ENCODE measurements at places on chromosomes 11 and 22. TPM values are rescaled to one million over a fixed set of nuclear protein-coding genes. Genes with fewer than 3 reads are reported as not detected.

DNA sequence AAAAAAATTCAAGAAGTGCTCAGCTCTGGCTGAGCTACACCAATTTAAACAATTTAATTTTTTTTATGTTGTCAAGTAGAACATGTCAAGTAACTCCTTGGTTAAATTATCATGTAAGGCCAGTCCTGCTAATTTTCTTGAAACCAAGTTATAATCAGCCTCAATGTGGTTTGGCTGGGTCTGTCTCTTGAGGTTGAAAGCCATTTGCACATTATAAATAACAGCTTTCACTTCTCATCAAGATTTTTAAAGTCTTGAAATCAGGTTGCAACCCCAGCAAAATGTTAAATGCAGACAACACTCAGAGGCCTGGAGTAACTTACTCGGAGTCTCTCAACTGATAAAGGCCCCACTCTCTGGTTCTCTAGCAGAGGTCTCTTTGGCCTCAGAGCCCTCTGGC is 324.4 kb downstream of the BRD1 start:
- H3K27ac ChIP-seq, result no peak overlapping the region
- no peaks in the 10 kb centered on the region for H3K36me3 ChIP-seq
- no peak for DNase-seq
- H3K4me1 ChIP-seq, result no peaks in the 10 kb centered on the region
- H3K4me3 ChIP-seq, result no peak overlapping the region
- H3K27me3 ChIP-seq, result no peaks in the 10 kb centered on the region

The MTFP1 gene
- polyA plus RNA-seq, result 11.9 TPM

- H3K36me3 ChIP-seq, result no peaks in the 10 kb centered on the region
- H3K4me1 ChIP-seq, result no peaks in the 10 kb centered on the region
- no peaks in the 10 kb centered on the region for H3K27me3 ChIP-seq
- DNase-seq, result no peak
- no peak overlapping the region for H3K4me3 ChIP-seq
- no peak overlapping the region for H3K27ac ChIP-seq
These were observed 13.6 kb downstream of the DRD2 start for GRCh38 chr11:113461639-113462038.

The SEC14L2 gene
- 16.1 TPM for polyA plus RNA-seq

The ANO1 gene
- not detected for polyA plus RNA-seq

GRCh38 chr11:35235936-35236666 is 97.1 kb downstream of the CD44 start:
- H3K27me3 ChIP-seq, result no peaks in the 10 kb centered on the region
- H3K4me1 ChIP-seq, result peaks cover 2% of the 10 kb centered on the region
- no peak overlapping the region for H3K4me3 ChIP-seq
- H3K27ac ChIP-seq, result no peak overlapping the region
- DNase-seq, result no peak
- peaks cover 13% of the 10 kb centered on the region for H3K36me3 ChIP-seq

DNA sequence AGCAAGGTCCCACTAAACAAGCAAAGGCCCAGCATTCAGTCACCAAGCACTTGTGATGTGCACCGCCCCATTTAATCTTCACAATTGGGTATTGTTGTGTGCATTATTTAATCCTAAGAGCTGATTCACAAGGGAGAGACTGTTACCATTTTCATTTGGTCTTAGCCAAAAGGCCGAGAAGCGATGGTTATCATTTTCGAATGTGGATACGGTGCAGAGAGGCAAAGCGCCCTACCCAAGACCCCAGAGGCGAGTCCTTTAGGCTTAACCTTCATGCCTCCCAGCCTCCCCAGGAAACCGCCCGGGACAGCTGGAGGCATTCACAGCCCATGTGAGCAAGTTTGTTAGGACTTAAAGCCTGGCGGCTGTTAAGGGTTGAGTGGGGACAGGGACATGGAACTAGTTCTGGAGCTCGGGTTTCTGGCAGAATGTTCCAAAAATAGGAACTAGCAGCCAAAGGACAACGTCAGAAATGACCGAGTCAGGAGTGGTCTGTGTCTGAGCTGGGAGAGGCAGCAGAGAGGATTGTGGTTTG is 13.0 kb upstream of the UPK3A start:
- DNase-seq, result no peak
- H3K27me3 ChIP-seq, result no peaks in the 10 kb centered on the region

The CCDC157 gene
- 7.9 TPM for polyA plus RNA-seq

DNA sequence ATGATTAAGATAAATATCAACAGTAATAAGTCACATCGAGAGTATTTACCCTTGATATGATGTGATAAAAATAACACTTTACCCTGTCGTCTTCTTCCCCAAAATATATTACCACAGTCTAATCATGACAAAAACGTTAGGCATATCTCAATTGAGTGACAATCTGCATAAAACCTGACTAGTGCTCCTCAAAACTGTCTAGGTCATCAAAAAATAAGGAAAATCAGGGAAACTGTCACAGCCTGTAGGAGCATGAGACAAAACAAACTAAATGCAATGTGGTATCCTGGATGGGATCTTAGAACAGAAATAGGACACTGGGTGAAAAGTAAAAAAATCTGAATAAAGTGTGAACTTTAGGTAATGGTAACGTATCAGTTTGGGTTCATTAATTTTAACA is 19.4 kb upstream of the ANO5 start:
- no peaks in the 10 kb centered on the region for H3K27me3 ChIP-seq
- no peaks in the 10 kb centered on the region for H3K36me3 ChIP-seq
- no peak overlapping the region for H3K27ac ChIP-seq

DNA sequence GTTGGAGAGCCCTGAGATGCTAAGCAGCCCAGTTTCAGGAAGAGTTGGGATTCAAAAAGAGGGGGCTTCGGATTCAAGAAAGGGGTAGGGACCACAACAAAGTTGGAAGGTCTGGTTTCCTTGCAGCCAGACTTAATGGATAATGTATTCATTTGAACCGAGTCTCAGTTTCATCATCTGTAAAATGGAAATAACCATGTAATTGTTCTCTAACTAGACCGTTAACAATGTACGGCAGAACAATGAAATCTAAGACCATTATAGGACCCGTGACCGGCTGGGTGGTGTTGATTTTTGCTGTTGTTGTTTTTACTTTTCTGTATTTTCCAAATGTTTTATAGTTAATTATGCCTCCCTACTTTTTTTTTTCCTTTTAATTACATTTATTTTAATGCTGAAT is 6.4 kb upstream of the MRPL48 start:
- H3K36me3 ChIP-seq, result no peaks in the 10 kb centered on the region
- H3K27ac ChIP-seq, result no peak overlapping the region
- no peak overlapping the region for H3K4me3 ChIP-seq
- no peaks in the 10 kb centered on the region for H3K27me3 ChIP-seq

DNA sequence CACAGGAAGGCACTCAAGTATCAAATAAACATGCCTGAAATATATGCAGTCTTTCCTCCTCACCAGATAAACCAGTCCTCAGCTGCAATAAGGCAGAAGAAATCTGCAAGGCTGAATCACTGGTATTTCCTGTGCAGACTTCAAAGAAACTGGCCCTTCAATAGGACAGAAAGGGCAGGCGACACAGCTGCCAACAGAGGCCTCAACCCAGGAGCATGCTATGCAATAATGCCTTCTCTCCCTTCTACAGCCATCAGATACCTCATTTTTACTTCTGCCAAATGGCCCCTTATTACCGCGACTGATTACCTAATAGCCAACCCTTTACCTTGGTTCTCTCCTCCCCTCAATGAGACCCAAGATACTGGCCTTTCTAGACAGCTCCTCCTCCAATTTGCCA is 8.0 kb downstream of the NUMA1 start:
- DNase-seq, result no peak
- peak overlapping the region; percentile 79 for H3K27ac ChIP-seq
- H3K4me1 ChIP-seq, result peaks cover 47% of the 10 kb centered on the region
- no peaks in the 10 kb centered on the region for H3K27me3 ChIP-seq

DNA sequence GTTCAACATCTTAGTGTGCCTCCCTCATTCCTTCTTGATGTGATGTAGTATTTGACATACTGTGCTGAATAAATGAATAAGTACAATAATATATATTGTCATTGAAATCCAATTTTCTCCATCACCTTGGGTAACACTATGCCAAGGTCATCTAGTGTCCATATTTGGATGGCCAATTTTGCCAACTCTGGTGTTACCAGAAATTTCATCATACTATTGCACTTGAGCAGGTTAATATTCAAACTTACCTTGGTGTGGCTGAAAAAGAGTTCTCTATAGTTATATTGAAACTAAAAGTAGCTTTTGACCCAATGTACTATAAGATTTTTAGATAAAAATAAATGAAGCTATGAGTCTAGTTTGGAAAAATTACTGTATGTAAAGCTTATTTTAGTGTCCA is 98.2 kb upstream of the SLC6A5 start:
- DNase-seq, result no peak
- no peak overlapping the region for H3K4me3 ChIP-seq
- H3K4me1 ChIP-seq, result no peaks in the 10 kb centered on the region
- H3K27me3 ChIP-seq, result no peaks in the 10 kb centered on the region
- H3K27ac ChIP-seq, result no peak overlapping the region

GRCh38 chr11:109196016-109196415 is 226.0 kb upstream of the C11orf87 start:
- no peak overlapping the region for H3K27ac ChIP-seq
- H3K4me3 ChIP-seq, result no peak overlapping the region
- DNase-seq, result no peak
- no peaks in the 10 kb centered on the region for H3K36me3 ChIP-seq
- no peaks in the 10 kb centered on the region for H3K4me1 ChIP-seq
- H3K27me3 ChIP-seq, result no peaks in the 10 kb centered on the region

GRCh38 chr22:38112381-38112780 is 1.9 kb upstream of the BAIAP2L2 start:
- no peaks in the 10 kb centered on the region for H3K4me1 ChIP-seq
- no peaks in the 10 kb centered on the region for H3K27me3 ChIP-seq
- no peaks in the 10 kb centered on the region for H3K36me3 ChIP-seq
- no peak overlapping the region for H3K4me3 ChIP-seq
- H3K27ac ChIP-seq, result no peak overlapping the region

The RIMBP3C gene
- polyA plus RNA-seq, result not detected

DNA sequence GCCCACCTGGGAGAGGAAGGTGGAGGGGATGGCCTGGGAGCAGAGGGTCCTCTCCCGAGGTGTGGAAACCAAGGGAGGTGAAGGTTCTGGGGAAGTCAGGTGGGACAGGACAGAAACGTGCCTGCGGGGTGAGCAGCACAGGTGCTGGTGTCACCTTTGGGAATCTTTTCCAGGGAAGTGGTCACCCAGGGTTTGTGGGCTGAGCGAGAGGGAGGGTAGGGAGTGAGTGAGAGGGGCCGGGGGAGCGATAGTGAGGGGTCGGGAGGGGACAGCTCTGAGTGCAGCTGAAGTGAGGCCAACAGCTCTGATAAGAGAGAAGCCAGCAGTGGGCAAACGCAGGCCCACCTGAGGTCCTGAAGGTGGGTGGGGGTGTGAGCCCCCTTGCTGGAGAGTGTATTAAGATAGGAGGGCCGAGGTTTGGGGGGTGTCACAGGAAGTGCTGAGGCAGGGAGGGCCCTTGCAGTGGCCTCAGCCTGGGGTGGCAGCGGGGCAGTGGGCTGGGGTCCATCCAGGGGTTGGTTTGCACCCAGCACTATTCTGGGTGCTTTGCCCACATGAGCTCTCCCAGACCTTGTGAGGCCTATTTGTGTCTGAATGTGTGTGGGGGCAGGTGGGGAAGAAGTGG is 1.6 kb upstream of the SHANK3 start:
- H3K27ac ChIP-seq, result no peak overlapping the region
- H3K27me3 ChIP-seq, result no peaks in the 10 kb centered on the region
- DNase-seq, result no peak
- H3K4me1 ChIP-seq, result peaks cover 5% of the 10 kb centered on the region
- H3K4me3 ChIP-seq, result no peak overlapping the region

DNA sequence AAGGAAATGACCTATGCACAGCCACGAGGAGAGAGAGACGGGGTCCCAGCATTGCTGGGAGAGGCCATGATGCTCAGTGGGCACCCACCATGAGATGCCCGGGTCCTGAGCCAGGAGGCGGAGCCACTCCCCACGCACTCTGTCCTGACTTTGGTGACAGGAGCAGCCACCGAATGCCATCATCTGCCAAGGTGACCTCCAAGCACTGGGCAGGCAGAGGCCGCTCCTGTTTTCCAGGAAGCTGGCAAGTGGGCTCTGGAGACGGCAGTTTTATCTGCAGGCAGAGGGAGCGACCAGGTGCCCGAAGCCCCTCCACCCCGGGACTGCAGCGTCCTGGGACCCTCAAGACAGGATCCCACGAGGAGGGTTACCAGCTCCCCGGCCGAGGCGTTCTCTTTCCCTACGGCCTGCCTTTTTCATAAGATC is 453.9 kb downstream of the BRD1 start:
- H3K27ac ChIP-seq, result no peak overlapping the region
- peaks cover 3% of the 10 kb centered on the region for H3K4me1 ChIP-seq
- no peaks in the 10 kb centered on the region for H3K36me3 ChIP-seq
- DNase-seq, result no peak
- H3K4me3 ChIP-seq, result no peak overlapping the region
- H3K27me3 ChIP-seq, result peaks cover 7% of the 10 kb centered on the region

GRCh38 chr22:29528144-29528543 is 25.4 kb downstream of the THOC5 start:
- DNase-seq, result no peak
- H3K36me3 ChIP-seq, result peaks cover 87% of the 10 kb centered on the region
- no peaks in the 10 kb centered on the region for H3K27me3 ChIP-seq
- no peaks in the 10 kb centered on the region for H3K4me1 ChIP-seq
- H3K27ac ChIP-seq, result no peak overlapping the region

The PYGM gene
- 0.08 TPM for polyA plus RNA-seq

DNA sequence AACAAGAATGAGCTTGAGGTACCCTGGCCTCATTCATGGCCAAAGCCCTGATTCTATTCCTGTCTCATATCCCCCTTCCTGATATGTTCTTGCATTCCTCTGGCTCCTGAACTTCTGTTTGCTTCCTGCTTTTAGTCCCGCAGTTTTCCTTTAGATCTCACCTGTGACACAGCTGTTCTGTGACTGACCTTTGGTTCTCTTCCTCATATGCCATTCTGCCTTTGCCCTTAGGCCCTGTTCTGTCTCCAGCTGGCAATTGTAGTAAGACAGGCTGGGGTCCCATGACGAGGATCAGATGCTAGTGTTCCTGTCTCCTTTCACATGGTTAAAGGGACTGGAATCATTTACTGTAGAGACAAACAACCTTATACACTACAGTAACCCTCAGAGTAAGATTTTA is 59.0 kb upstream of the PDE3B start:
- H3K4me3 ChIP-seq, result no peak overlapping the region
- peaks cover 33% of the 10 kb centered on the region for H3K4me1 ChIP-seq
- peak; percentile 55 for DNase-seq

- no peaks in the 10 kb centered on the region for H3K4me1 ChIP-seq
- no peaks in the 10 kb centered on the region for H3K27me3 ChIP-seq
- no peak overlapping the region for H3K4me3 ChIP-seq
- H3K27ac ChIP-seq, result no peak overlapping the region
These were observed 98.0 kb downstream of the PDE2A start for GRCh38 chr11:72576243-72576595.

The LYVE1 gene
- polyA plus RNA-seq, result not detected

All from SK-N-SH (cell line).